ENCODE measurements at places on chromosomes 12 and 14. TPM values are rescaled to one million over a fixed set of nuclear protein-coding genes. Genes with fewer than 3 reads are reported as not detected.

DNA sequence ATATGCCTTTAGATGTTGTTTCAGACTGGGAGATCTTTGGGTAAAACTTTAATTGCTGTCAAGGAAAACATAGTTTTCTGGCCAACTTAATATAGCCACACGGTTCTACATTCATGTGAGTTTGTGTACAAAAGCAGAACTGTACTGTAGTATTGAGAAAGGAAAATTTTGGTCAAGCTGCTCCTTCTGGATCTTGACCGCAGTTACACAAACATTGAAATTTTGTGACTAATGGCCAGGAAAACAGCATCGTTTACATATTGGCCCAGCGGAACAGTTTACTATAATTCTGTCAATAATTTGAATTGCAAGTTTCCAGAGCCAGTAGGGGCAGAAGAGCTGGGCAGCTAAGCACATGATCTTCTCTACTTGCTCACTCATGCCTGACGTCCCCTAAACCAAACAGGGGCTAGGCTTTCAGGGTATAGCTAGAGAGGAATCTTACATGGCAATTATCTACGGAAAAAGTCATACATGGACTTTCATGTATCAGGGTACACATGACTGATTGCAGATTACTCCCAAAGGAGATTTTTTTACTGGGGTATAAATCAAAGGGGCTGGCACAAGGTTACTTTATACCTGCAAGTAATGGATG lies 11.4 kb upstream of the ART4 start:
- DNase-seq, result no peak

GRCh38 chr12:14949631-14950030 lies 11.3 kb upstream of the ERP27 start:
- DNase-seq, result no peak

GRCh38 chr14:92122351-92122677 lies 545 bp downstream of the CPSF2 start:
- no peak for DNase-seq

DNA sequence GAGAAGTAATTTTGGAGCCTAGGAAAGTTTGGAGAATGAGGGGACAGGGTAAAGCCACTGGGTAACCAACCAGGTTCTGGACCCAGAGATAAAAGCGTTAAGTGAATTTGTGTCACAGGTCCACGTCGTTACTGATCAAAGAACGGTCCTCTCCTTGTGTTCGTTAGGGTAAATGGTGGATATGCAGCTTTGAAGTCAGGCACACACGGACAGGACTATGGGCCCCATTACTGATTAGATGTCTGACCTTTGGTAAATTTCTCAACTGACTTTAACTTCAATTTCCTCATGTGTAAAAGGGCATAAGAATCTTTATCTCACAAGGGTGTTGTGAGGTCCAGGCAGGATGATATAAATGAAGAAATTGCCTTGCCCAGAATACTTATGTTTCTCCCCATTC lies 76.6 kb downstream of the EMP1 start:
- no peak for DNase-seq

- DNase-seq, result no peak
Measured at GRCh38 chr12:45622210-45622937, 107.1 kb upstream of the ARID2 start.

DNA sequence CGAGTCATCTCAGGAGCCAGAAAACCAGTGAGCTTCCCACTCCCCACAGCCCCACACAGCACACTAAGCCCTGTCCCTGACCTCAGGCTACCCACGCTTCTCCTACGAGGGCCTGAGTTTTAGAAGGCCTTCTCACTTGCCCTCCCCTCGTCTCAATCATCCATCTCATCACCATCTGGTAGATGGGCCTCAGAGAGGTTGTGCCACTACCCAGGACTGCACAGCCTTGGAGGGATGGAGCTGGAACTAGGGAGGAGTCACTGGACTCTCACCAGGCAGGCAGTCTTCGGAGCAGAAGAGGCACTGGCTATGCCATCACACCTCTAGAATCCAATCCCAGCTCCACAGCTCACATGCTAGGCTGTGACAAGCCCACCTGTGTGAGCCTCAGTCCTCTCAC lies 52.3 kb downstream of the ITPK1 start:
- DNase-seq, result no peak

- DNase-seq, result peak; percentile 93
Measured at GRCh38 chr14:98953551-98954348, 318.2 kb downstream of the BCL11B start.

DNA sequence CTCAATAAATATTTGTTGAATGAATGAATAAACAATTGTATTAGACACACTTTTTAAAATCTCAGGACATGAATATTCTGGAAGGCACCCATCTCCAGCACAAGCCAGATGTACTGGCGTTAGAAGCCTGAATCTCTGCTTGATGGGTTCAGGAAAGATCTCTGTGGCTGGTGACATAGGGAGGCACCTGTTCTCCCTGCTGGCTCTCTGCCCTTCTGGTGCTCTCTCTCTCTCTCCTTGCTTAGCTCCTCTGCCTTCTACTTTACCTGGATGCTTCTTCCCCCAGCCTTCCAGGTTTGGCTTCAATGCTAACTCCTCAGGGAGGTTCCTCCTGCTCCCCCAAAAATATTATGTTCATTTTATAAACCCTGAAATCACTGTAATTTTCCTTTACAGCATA lies 1.5 kb downstream of the CYP46A1 start:
- no peak for DNase-seq

- DNase-seq, result no peak
Measured at GRCh38 chr12:13114251-13115052, 11.0 kb upstream of the GSG1 start.

The NPFF gene
- not detected for total RNA-seq

The DDN gene
- total RNA-seq, result not detected

The SLC2A3 gene
- total RNA-seq, result 74.3 TPM

The GALNT16 gene
- total RNA-seq, result 23.4 TPM

The KRT74 gene
- total RNA-seq, result not detected
